ENCODE measurements at places on chromosomes 16 and 17.

- no peak for DNase-seq
Measured at GRCh38 chr17:81091154-81091553, 56.2 kb downstream of the BAIAP2 start.

GRCh38 chr17:2057760-2058585 lies 3.1 kb downstream of the HIC1 start:
- DNase-seq: peak; percentile 60

DNA sequence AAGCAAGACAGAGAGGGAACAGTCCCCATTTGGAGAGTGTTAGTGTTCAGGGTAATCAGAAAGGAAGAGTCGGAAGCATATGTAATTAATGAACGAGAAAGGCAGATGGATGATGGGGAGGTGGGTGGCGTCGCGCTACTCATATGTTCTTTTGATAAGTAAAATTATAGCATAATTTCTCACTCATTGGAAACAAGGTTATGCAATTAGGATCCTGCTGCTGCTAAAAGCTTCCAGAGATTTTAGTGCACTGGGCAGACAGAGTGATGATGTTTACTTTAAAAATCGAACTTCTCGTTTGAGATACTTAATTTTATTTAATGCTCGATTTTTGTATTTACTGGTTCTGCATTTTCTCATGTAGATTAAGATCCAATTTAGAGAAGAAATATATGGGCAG lies 96.2 kb downstream of the PRKCA start:
- no peak for DNase-seq

DNA sequence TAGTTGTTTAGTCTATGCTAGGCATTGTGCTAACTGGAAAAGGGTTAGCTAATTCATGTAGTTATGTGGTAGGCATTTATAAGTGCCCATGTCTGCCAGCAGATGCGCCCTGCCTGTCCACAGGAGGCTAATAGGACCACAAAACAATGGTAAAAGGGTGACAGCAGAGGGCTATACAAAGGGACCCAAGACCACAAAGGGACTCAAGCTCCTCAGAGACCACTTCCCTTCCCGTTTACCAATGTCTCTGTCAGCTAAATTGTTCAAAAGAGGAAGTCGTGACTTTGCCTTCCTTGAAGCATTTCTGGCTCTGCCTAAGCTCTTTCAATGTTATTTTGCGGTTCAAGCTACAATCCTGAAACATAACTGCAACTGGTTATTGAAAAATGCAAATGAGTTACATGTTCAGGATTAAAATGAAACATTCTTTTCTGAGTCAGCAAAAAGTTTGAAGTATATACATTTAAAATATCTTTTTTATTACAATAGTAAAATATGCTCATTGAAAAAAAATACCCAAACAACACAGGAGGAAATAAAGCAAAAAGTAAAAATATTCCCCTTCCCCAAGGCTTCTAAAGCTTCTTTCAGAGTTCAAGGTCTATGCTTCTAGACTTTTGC lies 149.2 kb downstream of the MAF start:
- DNase-seq: no peak

- DNase-seq: peak; percentile 73
Measured at GRCh38 chr17:1455291-1455796, 688 bp downstream of the CRK start.

- DNase-seq: peak; percentile 12
Measured at GRCh38 chr16:70018254-70018653, 67.1 kb downstream of the CLEC18A start.

DNA sequence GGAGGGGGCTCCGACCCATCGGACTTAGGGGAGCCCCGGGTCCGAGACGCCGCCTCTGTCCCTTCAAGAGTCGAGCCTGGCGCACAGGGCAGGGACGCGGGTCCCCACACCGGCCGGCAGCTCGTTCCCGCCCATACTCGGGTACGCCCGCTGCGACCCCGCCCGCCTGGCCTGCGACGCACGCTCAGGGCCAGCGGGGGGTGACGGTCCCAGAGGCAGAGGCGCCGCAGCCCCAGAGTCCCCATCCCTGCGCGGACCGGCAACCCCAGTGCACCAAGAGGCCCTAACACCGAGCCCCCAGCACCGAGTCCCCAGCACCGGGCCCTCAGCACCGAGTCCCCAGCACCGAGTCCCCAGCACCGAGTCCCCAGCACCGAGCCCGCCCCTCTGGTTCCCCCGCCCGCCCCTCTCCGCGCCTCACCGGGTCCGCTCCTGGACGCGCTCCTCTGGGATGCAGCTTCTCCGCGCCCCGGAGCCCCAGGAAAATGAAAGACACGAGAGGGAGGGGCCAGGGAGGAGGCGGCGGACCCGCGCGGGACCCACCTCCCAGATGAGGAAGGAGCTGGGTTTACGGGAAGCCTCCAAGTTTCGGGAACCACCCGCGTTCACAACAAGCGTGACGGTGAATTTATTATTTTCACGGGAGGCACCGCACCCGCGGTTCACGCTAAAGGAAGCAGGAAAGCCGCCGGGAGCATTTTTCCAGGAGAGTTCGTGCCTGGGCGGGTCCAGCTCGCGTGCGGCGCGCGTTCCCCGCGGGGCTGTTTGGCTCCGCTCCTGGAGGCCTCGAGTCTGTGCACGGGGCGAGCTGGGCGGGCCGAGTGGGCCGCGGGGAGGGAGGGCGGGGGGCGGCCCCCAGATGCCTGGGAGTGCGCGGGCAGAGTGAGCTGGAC lies at the start of gene SECTM1:
SECTM1 (minus strand) TSS at position 488 of the 893 bp plus-strand sequence. CDS start 6,526 bp downstream, outside the sequence.
- DNase-seq: peak; percentile 28

GRCh38 chr17:78120971-78121800 lies 7.4 kb downstream of the TMC6 start:
- no peak for DNase-seq

DNA sequence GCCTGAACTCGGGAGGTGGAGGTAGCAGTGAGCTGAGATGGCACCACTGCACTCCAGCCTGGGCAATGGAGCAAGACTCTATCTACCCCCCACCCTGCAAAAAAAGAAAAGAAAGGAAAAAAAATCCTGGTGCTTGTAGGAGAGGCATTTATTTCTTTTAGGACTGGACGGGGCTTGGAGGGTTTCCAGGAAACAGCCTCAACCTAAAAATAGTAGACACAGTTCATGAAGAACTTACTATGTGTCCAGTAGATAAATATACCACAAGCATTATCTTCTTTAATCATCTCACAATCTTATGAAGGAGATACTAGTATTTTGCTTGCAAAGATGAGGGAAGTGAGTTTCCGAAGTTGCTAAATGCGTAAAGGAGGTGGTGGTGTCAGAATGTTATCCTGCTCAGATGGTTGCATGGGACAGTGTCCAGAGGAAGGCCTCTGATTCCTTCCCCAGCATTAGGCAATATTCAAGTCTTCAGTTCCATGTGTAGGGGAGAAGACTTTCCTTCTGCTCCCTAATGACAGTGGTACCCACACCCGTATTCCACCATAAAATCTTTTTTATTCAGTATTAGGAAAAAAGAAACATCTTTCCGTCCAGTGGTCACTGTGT lies 263.2 kb downstream of the WWOX start:
- no peak for DNase-seq

GRCh38 chr17:75689441-75689873 lies 22.3 kb downstream of the SAP30BP start:
- no peak for DNase-seq

DNA sequence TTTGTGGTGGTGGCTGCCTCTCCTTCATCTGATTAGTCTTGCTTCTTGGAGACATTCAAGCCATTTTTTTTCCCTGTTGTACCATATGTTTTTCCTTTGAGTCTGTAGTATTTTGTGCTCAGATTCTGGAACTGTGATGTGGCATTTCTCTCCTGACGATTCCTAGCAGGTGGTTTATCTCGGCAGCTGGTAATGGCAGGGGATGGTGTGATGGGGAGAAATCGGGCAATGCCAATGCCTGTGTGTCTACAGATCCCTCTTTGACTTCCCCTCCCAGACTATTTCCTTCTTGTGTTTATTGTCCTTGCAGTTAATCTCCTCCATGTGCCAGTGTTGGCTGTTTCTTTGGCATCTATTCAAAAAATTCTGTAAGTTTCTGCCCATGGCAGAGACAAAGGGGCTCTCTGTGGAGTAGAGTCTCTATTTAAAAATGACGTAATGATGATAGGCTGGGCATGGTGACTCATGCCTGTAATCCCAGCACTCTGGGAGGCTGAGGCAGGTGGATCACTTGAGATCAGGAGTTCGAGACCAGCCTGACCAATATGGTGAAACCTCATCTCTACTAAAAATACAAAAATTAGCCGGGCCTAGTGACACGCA lies 90.2 kb upstream of the ERCC4 start:
- no peak for DNase-seq

DNA sequence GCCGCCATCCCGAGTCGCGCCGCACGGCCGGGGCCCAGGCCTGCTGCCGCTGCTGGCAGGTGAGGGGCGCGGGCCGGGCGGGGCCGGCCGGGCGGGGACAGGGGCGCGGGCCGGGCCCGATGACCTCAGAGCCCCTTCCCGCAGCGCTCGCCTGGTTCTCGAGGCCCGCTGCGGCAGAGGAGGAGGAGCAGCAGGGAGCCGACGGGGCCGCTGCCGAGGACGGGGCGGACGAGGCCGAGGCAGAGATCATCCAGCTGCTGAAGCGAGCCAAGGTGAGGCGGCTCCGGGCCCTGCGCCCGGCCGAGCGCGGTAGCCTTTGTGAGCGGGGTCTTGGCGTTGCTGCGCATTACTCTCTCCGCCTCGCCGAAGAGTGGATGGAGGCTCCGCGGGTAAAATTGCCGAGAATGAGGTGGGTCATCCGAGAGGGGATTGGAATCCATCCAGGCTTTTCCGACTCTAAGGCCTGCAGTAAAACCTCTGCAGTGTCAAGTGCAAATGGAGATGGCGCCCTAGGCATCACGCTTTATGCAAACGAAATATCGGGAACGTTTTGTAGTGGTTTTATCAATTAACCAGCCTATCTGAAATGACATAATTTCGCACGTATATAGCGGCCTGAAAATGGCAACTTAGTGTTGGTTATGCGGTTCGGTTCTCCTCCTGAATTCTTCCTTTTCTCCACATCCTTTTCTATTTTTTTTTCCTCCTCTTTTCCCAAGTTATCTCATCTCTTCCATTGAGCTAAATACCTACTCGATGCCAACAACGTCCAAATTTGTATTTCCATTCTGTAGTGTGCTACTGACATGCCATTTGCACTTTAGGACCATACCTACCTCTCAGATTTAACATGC lies 577 bp downstream of the TTC19 start:
- peak; percentile 33 for DNase-seq

DNA sequence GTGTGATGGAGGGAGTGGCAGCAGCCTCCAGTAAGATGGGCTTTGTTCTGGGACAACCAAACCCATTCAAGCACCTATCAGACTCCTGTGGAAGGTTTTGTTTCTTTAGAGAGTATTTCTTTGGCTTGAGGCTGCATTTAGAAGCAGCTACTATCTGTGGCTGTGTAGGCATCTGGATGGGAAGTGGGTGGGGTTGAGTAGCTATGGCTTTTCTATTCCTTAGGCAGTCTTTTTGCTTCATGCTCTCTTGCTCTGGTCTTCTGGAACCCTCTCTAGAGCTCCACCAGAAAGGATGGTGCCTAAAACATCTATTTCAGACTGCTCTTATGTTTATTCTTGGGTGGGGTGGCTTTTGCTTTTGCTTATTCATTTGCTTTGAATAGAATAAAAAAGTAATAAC lies 19.9 kb downstream of the TNRC6A start:
- DNase-seq: no peak

DNA sequence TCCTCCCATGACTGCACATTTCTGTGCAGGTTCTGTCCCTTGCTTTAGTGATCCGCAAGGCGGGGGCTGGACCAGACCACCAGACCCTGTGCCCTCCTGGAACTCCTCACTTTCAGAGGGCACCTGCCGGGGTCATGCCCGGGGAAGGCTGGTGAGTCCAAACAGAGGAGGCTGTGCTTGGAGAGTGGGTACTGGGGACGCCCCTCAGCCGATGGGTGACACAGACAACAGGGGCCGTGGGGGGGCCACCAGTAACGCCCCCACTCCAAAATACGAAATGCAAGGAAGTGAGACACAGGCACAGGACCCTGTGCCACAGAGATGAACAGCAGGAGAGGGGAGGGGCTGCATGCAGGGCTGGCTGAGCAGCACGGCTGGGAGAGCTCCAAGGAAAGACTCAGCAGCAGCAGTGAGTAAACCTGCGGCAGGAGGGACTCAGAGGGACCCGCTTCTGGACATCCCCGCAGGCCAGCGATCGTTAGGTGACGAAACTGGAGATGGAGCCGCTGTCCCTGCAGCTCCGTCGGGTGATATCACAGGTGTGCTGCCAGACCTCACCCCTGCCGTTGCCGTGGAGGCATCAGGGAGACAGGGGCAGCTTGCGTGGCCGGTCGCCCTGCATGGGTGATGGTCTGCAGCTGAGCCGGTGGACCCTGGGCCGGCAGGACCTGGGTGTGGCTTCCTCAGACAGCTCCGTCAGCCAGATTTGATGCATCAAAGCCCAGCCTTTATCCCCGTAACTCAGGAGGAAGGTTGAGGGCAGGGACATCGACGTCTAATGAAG lies 71.2 kb upstream of the GNG13 start:
- no peak for DNase-seq

- no peak for DNase-seq
Measured at GRCh38 chr17:77808686-77809425, 149.6 kb upstream of the TNRC6C start.

- DNase-seq: no peak
Measured at GRCh38 chr16:26521626-26522025, 545.1 kb upstream of the C16orf82 start.

DNA sequence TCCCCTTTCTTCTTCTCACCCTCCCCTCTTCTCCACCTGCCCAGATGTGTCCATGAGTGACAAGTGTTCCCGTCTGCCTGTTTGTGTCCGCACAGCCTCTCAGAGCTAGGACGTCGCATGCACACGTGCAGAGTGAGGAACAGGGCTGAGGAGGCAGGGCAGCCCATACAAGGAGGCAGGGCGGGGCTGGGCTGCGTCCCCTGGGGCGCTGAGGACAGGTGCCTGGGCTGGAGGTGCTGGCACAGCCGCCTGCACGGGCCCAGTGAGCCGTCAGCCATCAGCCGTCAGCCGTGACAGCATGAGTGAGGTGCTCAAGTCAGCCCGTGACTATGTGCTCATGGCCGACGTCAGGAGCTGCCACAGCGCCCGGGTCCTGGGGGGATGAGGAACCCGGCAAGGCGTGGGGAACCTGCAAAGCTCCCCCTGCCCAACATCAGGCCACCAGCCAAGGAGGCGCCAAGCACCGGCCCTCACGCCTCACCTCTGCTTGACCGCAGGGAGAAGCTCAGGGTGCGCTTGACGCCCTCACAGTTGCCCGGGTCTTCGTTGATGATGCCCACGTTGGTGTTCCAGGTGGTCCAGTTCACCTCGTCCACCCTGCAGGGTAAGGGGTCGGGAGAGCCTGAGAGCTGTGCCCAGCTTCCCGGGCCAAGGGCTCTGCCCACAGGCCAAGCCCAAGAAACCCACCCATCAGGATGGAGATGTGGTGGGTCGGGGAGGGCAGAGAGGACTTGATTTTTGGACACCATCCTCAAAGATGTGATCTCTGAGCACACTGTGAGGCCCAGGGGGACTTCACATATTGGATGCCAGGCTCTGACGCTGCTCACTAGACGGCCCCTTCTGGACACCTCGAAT lies 13.7 kb upstream of the TRPV3 start:
- DNase-seq: no peak

DNA sequence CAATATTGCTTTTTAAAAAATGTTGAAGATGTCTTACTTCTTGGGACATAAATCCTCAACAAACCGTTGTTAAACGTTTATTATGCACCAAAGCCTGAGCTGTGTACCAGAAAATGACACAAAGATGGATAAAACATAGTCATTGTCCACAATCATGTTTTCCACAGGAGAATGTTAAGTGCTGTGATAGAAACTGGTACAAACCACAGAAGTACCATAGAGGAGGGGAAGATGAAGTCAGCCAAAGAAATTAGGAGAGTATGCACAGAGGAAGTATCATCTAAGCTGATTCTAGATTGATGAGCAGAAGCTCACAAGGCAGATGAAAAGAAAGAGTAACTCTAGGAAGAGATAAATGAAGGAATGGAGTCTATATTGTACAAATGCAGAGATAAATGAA lies 142.6 kb upstream of the HLF start:
- no peak for DNase-seq

- no peak for DNase-seq
Measured at GRCh38 chr16:27826081-27826892, 237.2 kb downstream of the GSG1L start.

Data from fibroblast of skin of right biceps (primary cell).